ENCODE measurements at places on chromosomes 2 and 18. TPM values are rescaled to one million over a fixed set of nuclear protein-coding genes. Genes with fewer than 3 reads are reported as not detected.

Gene PRSS56
- total RNA-seq: 1.7 TPM

Gene ABCB11
- 0.10 TPM for total RNA-seq

Gene ERFE
- total RNA-seq: 0.85 TPM

Gene ZNF396
- 3.9 TPM for total RNA-seq

Gene LIPG
- total RNA-seq: 14.4 TPM

Gene MDH1B
- total RNA-seq: 3.9 TPM

Gene ARHGAP28
- total RNA-seq: 25.3 TPM

Gene RAD51AP2
- 0.63 TPM for total RNA-seq

Gene LYPD6B
- 2.8 TPM for total RNA-seq

Gene STEAP3
- total RNA-seq: 2.8 TPM

Gene UGT1A4
- 0.10 TPM for total RNA-seq

Gene AOX1
- total RNA-seq: 3.5 TPM

Gene ATP6V1C2
- 1.0 TPM for total RNA-seq

Data from motor neuron (in vitro differentiated cells).